Activated CD4-positive, alpha-beta T cell treated with anti-CD3 and anti-CD28 coated beads, Interleukin-2, amount 10 ng/mL, durations not matched to agents 24 days and 14 days (primary cell): ENCODE measurements at places on chromosomes 11 and 22. TPM values are rescaled to one million over a fixed set of nuclear protein-coding genes. Genes with fewer than 3 reads are reported as not detected.

The SLCO2B1 gene
- total RNA-seq, result not detected in 2 replicates

The TCIRG1 gene
- 141 and 149 TPM in 2 replicates for total RNA-seq

The NPAS4 gene
- 0.09 TPM in 1 of 2 replicates, not detected in the other for total RNA-seq

DNA sequence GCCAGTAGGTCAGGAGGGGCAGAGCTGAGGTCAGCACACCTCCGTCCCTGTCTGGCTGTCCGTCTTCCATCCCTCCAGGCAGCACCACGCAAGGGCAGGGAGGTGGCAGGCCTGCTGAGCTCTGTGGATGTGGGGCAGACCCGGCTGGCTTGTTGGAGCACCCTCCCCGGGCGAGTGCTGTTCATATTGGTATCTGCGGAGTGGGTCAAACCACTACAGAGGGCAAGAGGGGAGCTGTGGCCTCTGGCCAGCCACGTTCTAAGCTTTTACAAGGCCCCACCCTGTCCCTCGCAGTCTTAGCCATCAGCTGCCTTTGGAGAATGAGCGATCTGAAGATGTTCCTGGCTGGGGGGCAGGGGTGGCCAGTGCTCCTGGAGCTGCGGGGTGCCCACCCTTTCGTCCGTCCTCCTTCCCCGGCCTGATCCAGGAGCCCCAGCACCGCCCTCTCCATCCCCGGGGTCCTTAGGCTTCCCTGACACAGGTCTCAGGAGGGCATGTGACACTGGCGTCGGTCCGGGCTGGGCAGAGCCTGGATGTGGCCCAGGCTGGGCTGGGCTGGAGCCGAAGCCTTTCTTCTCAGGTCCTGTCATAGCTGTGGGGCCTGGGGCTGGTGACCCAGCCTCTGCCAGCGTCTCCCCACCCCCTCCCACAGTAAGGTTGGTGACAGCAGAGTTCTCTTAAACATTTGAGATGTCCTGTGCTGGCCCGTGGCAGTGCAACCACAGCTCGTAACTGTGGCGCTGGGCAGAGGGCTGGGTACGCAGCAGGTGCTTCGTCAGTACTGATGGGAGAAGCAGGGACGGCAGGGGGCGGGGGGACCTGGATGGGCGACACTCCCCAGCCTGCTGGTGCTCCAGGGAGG is 31.7 kb upstream of the GRAMD4 start:
- peaks cover 45% of the 10 kb centered on the region for H3K4me1 ChIP-seq
- peak overlapping the region; percentile 55 for H3K4me3 ChIP-seq
- no peaks in the 10 kb centered on the region for H3K27me3 ChIP-seq
- H3K27ac ChIP-seq, result no peak overlapping the region
- H3K36me3 ChIP-seq, result no peaks in the 10 kb centered on the region

GRCh38 chr22:48919851-48920589 is 907.7 kb downstream of the BRD1 start:
- no peak for DNase-seq
- no peaks in the 10 kb centered on the region for H3K4me1 ChIP-seq
- H3K27ac ChIP-seq, result no peak overlapping the region
- peaks cover 2% of the 10 kb centered on the region for H3K27me3 ChIP-seq
- no peaks in the 10 kb centered on the region for H3K36me3 ChIP-seq

DNA sequence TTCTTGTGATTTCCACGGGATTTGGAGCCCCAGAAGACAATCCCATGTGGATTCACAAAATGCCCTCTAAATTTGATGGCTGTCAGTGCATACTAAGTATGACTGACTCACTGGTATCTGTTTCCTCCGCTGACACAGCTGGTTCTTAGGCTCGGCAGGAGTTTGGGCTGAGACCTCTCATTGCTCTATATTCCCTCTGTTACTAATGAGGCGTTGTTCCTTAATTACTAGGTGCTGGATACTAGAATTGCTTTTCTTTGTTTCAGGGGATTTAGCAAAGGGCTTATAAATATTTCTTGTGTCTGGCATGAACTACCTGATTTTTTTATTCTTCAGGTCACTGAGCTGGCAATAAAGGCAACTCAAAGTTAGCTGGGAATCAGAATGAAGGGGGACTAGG is 53.2 kb upstream of the EHF start:
- H3K27ac ChIP-seq, result no peak overlapping the region
- no peak for DNase-seq
- no peak overlapping the region for H3K4me3 ChIP-seq
- H3K4me1 ChIP-seq, result peaks cover 3% of the 10 kb centered on the region

DNA sequence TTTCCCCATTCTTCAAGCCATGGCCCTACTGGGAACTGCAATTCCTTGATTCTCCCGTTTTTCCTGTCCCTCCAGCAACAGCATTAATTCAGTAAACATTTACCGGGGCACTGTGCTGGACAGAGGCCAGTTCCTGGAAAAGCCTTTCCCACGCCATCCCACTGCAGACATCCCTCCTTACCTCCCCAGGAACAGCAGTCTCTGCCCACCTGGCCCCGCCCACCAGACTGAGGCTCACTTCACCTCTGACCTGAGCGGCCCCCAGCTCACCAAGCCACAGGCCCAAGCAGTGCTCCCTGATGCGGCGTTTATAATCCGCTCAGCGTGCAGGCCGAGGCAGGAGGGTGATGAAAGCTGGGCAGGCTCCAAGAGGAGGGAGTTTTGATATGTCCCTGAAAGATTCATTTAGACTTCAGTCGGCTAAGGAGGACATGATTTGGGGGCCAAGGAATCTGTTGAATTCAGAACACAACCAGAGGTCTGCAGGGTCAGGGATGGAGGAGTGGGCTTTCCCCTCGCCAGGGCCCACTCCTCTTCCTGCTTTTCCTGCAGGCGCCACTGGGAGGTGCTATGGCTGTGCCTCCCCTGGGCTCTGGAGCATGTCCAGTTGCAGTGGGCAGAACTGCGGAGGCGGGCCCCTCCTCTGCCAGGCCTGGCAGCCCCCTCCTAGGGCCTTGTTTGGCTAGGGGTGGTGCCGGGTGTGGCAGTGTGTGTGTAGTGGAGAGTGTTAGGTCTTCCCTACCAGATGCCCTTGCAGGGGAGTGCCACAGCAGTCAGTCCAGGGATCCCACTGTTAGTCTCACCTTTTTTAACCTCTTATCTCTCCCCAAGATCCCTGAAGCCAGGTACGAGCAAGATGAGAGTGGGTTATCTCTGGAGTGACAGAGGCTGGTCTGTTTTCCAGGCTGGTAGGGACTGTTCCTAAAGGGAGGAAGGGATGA is 1.4 kb upstream of the TAGLN start:
- no peak overlapping the region for H3K27ac ChIP-seq
- H3K36me3 ChIP-seq, result peaks cover 6% of the 10 kb centered on the region
- H3K27me3 ChIP-seq, result no peaks in the 10 kb centered on the region
- H3K4me3 ChIP-seq, result no peak overlapping the region

- H3K4me1 ChIP-seq, result no peaks in the 10 kb centered on the region
- H3K36me3 ChIP-seq, result no peaks in the 10 kb centered on the region
- no peak overlapping the region for H3K27ac ChIP-seq
Observed at GRCh38 chr11:29802522-29802921, 214.3 kb downstream of the KCNA4 start.

GRCh38 chr11:1656061-1656441 is 26.5 kb downstream of the KRTAP5-5 start:
- peaks cover 23% of the 10 kb centered on the region for H3K27me3 ChIP-seq
- H3K27ac ChIP-seq, result no peak overlapping the region
- no peaks in the 10 kb centered on the region for H3K4me1 ChIP-seq
- no peak overlapping the region for H3K4me3 ChIP-seq

DNA sequence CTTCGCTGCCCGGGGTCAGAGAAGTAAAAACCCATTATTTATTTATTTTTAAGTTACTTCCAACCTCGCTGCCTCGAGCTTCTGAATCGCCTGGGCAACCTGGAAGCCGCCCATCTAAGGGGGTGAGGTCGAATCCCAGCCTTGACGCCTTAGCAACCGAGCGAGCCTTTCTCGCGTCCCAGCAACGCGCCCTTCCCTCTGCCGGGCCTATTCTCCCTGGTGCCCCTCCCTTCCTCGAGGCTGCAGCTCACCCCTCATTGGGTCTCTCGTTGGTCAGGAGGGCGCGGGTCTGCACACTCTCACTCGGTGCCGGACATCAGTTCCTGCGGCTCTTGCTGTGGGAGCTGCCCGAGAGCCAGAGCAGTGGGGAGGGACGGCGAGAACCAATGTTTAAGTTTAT is at the start of gene CCDC81:
Gene CCDC81, plus strand, starts transcription at position 302 of the 400 bp plus-strand sequence. CDS start 277 bp downstream, outside the sequence.
- H3K4me3 ChIP-seq, result no peak within 1 kb of the TSS
- H3K27me3 ChIP-seq, result peaks cover 3% of the 10 kb centered on the region
- no peak within 1 kb of the TSS for H3K27ac ChIP-seq
- peaks cover 6% of the 10 kb centered on the region for H3K4me1 ChIP-seq
- no peaks in the 10 kb centered on the region for H3K36me3 ChIP-seq

DNA sequence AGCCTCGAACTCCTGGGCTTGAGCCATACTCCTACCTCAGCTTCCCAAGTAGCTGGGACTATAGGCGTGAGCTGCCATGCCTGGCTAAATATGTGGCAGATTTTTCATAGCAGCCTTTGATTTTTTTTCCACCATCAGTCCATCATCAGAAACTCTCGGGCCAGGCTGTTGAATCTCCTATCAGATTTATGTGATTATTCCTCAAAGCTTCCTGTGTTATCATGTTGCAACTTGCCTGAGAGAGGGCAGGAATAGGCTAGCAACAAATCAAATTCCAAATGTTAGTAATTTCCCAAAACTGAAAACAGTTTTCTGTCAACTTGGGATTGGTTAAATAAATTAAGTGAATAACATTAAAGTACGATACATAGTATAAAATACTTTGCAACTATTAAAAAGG is 3.4 kb downstream of the LRRC51 start:
- peaks cover 8% of the 10 kb centered on the region for H3K36me3 ChIP-seq
- no peaks in the 10 kb centered on the region for H3K27me3 ChIP-seq
- no peak overlapping the region for H3K27ac ChIP-seq
- DNase-seq, result no peak
- no peak overlapping the region for H3K4me3 ChIP-seq

DNA sequence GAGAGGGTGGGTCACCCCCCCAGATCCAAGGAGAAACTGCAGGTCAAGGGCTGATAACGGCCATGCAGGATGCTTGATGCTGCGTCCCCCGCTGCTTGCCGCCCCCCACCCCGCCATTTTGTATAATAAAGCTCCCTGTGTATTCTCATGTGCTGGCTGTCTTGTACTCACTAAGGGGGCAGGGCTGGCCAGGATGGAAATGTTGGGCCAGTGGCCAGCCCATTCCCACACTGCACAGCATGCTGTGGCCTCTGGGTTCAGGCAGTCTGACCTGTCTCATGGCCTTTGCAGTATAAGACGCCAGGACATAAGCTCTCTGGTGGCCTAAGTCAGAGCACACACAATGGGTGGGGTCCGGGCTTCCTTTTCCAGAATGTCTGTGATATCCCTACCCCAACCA is 421 bp upstream of the PRR33 start:
- H3K27ac ChIP-seq, result no peak overlapping the region
- H3K4me1 ChIP-seq, result peaks cover 27% of the 10 kb centered on the region
- peaks cover 27% of the 10 kb centered on the region for H3K36me3 ChIP-seq

GRCh38 chr11:76524919-76525318 is 80.1 kb downstream of the EMSY start:
- DNase-seq, result no peak
- peaks cover 31% of the 10 kb centered on the region for H3K36me3 ChIP-seq
- H3K4me1 ChIP-seq, result no peaks in the 10 kb centered on the region

DNA sequence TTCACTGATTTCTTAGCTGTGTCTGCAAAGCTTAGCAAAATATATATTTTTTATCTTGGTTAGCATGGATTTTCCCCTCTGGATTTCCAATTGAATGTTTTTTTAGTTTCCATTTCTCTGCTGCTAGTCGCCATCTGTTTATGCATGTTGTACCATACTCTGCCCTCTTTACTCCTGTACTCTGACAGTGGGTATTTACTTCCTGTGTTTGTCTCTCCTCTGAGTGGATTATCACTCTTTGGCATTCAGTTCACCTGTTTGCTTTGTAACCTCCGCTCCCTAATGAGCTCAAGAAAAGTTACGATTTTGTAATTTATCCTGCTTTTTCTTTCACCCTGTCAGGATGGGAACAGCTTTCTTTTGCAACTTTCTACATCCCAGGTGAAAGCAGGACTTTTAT is 59.1 kb downstream of the PDHX start:
- peaks cover 9% of the 10 kb centered on the region for H3K4me1 ChIP-seq
- no peak overlapping the region for H3K4me3 ChIP-seq
- H3K27me3 ChIP-seq, result no peaks in the 10 kb centered on the region
- H3K27ac ChIP-seq, result no peak overlapping the region
- H3K36me3 ChIP-seq, result peaks cover 46% of the 10 kb centered on the region
